Thoracic aorta (tissue), 2 donors: ENCODE measurements at places on chromosomes 2 and 18. TPM values are rescaled to one million over a fixed set of nuclear protein-coding genes. Genes with fewer than 3 reads are reported as not detected.

Gene LIMS4
- total RNA-seq, result 66.8 TPM

Gene CFAP210
- total RNA-seq, result not detected

DNA sequence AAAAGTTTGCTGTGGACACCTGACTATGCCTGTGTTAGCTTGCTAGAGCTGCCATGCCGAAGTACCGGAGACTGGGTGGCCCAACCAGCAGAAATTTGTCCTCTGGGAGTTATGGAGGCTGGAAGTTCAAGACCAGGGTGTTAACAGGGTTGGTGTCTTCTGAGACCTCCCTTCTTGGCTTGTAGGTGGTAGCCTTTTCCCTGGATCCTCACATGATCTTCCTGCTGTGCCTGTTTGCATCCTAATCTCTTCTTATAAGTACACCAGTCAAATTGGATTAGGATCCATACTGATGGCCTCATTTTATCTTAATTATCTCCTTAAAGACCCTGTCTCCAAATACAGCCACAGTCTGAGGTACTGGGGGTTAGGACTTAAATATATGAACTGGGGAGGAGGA, 845 bp downstream of the TMEM177 start:
- H3K4me3 ChIP-seq, result peak overlapping the region; percentile 83
- peaks cover 18% of the 10 kb centered on the region for H3K4me1 ChIP-seq
- no peak for DNase-seq
- no peaks in the 10 kb centered on the region for H3K36me3 ChIP-seq
- H3K27ac ChIP-seq, result no peak overlapping the region
- no peaks in the 10 kb centered on the region for H3K27me3 ChIP-seq

DNA sequence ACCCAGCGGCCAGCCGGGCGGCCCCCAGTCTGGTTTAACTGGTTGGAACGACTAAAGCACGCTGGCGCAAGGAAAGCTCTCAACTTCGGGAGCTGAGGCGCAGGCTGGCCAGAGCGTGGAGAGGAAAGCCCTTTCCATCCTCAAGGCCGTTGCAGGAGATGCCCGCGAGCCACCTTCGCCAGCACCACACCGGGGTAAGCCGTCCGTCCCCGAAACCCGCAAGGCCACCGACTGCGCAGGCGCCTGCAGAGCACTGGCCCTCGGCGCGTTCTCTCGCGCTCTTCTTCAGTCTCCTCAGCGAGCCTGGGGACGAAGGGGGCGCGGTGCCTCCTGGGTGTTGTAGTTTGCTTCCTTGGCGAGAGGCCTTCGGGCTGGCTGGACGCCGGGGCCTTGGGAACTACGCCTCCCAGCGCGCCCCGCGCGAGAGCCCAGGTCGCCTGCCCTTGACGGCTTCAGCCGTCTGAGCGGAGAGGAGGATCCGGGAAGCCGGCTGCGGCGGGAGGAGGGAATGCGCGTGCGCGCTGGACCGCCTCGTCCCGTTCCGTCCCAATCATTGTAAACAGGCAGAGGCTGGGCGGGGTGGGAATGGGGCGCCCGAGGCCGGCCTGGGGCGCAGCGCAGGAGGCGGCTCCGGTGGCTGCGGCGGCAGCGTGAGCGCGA, at the start of gene RALBP1:
TSS of gene RALBP1 (plus strand) at position 531 of the 660 bp plus-strand sequence. CDS start 37,533 bp downstream, outside the sequence.
- peak within 1 kb of the TSS; percentile 80 for H3K4me3 ChIP-seq
- peak; percentile 98 for DNase-seq
- no peaks in the 10 kb centered on the region for H3K27me3 ChIP-seq

DNA sequence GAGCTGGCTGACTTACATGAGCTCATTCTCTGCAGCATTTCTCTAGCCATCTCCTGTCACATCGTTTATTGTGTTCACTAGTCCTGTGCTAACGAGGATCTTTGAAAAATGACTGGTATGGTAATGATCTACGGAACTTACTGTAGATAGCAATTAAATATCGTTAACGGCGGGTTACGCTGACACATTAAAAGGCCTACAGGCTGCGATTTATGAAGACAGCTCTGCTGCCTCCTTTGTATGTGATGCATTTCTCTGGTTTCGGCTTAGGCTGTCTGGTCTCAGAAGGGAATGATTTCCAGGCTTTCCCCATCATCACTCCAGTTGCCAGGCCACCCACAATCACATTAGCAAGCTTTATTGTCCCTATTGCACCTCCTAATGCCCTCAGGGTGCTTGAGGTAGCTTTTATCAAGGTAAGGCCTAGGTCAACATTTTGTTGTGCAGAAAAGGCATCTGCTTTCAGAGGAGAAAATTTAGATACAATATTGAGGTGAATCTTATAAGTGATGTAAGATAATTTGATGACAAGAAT, 284.4 kb downstream of the SOX11 start:
- H3K36me3 ChIP-seq, result no peaks in the 10 kb centered on the region
- no peak overlapping the region for H3K27ac ChIP-seq

GRCh38 chr2:105272176-105272575, 30.6 kb downstream of the GPR45 start:
- DNase-seq, result no peak
- no peaks in the 10 kb centered on the region for H3K27me3 ChIP-seq
- H3K36me3 ChIP-seq, result peaks cover 72% of the 10 kb centered on the region
- H3K4me3 ChIP-seq, result no peak overlapping the region
- no peak overlapping the region for H3K27ac ChIP-seq
